ENCODE measurements at places on chromosomes 7 and 10. TPM values are rescaled to one million over a fixed set of nuclear protein-coding genes. Genes with fewer than 3 reads are reported as not detected.

- DNase-seq = no peak
These were observed 270.0 kb upstream of the PLXDC2 start for GRCh38 chr10:19546224-19546623.

DNA sequence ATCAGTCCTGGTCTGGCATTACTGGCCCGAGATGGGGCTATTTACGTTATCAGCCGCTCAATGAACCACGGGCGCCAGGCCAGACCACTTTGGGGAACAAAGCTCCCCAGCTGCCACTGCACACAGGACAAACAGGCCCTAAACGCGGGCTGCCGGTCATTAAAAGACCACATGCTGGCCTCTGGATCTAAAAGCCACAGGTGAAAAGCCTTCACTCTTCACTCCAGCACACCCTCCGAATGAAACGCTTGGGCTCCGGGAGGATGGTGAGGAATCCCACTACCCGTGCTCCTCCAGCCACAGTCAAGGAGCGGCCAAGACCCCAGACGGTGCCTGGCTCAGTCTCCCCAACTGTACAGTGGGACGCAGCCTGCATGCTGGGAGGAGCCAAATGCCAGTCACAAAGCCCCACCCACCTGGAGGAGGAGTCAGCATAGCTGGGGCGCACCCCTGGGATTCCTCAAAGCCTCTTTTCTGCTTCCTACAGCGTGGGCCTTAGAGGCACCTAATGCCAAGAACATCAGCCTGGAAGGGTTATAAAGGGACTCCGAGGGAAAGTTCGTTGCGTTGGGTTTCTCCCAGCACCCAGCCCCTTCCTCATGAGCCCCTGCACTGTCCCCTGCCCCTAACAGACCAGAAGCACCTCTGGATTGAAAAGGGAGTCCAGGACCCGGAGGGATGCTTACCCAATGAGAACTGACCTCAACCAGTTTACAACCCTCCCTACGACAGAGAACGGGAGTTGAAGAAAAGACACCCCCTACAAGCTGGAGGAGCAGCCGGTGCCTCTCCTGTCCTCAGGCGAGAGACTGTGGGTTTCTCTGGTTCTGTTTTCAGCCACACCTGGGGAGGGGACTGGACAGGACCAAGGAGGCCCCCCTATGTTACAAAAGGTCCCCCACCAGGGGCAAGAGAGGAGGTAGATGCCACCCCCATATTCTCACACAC, 4.7 kb downstream of the PDGFA start:
- no peak for DNase-seq

GRCh38 chr7:103803631-103804030, 185.8 kb downstream of the RELN start:
- DNase-seq = no peak

- DNase-seq = no peak
These were observed 88.9 kb upstream of the SEC61G start for GRCh38 chr7:54847921-54848320.

GRCh38 chr7:155583636-155584035, 37.3 kb upstream of the CNPY1 start:
- DNase-seq = no peak

DNA sequence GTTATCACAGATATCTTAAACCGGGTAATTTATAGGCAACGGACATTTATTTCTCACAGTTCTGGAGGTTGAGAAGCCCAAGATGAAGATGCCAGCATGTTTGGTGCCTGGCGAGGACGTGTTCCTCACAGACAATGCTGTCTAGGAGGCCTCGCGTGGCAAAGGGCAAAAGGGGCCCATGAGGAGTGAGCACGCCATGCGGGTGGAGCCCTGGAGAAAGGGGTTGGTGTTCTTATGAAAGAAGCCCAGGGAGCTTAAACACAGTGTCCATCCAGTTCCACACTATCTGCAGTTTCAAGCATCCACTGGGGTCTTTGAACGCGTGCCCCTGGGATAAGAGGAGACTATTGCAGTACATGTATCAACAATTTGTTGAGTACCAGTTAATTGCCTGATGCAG, 51.4 kb downstream of the CXCL12 start:
- DNase-seq = no peak

DNA sequence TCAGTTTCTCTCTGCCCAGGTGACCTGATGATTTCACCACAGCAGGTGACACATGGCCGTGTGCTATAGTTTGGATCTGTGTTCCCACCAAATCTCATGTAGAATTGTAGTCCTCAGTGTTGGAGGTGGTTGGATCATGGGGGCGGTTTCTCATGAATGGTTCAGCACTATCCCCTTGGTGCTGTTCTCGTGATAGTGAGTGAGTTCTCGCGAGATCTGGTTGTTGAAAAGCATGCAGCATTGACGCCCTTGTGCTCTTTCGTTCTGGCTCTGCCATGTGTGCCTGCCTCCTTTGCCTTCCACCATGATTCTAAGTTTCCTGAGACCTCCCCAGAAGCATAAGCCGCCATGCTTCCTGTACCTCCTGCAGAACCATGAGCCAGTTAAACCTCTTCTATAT, 85.2 kb upstream of the C1QL3 start:
- DNase-seq = no peak

DNA sequence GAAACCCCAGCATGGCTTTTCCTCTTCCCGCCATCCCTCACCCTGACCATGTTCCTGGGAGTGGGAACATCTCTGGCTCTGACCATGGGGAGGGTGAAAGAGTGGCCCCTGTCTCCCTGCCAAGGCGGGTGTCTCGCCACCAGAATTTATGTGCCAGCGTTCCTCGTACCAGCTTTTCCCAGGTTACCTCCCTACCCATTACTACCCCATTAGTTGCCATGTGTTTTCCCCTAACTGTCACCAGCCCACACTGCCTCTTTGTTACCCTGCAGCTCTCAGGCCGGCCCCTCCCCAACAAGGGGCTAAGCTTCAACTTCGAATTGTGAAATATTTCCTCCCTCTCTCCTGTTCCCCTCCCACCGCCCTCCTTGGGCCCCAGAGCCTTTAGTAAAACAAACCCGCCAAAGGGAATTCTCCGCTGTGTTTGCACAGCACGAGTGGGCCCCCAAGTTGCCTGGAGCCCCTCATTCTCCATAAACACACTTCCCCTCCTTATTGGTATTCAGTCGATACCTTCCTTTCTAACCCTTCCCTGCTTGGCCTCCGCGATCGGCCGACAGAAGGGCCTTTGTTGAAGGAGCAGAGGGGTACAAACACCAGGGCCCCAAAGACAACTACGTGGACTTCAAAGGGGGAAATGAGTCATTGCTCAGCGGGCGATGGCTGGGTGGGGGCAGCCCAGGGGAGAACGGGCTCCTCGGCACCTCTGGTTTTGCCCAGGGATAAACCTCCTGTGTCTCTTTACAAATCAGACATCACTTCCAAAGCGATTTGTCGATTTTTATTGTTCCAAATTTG, 45.5 kb downstream of the SLIT1 start:
- DNase-seq = no peak

DNA sequence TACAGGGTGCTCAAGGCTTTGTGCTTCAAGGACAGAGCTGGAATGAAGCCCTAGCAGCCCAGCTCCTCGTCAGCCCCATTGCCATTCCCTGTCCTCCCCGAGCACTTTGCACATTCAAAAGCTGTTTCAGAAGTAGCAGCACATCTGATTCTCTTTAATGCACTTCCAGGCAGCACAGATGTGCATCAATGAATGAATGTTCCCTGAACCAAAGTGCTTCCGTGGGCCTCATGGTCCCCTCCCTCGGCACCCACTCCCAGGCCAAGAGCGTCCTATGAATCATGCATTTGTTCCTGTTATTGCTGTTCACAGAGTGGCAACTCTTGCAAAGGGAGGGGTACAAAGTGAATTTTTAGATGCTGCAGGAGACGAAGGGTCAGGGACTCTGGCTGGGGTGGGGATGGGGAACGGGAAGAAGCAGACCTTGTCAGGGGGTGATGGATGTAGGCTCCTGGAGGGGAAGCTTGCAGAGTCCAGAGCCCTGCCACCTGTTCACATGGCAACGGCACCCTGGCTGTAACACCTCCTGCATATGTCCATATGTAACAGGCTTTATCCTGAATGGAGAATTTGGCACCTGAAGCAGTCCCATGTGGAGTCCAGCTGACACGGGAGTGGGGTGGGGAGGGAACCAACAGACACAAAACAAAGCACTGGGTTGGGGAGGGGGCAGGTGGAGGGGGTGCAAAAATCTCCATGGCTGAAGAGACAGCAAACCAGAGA, 62.2 kb upstream of the BAIAP2L1 start:
- DNase-seq = no peak

- no peak for DNase-seq
These were observed 646.0 kb downstream of the KCNMA1 start for GRCh38 chr10:76991621-76992020.

GRCh38 chr10:63143987-63144386, 10.9 kb downstream of the NRBF2 start:
- DNase-seq = no peak

GRCh38 chr10:14670551-14671240, 104.0 kb downstream of the FAM107B start:
- DNase-seq = no peak

GRCh38 chr7:47420122-47420780, 161.7 kb downstream of the TNS3 start:
- DNase-seq = no peak

GRCh38 chr10:30858499-30858898, 173.2 kb downstream of the ZNF438 start:
- no peak for DNase-seq

DNA sequence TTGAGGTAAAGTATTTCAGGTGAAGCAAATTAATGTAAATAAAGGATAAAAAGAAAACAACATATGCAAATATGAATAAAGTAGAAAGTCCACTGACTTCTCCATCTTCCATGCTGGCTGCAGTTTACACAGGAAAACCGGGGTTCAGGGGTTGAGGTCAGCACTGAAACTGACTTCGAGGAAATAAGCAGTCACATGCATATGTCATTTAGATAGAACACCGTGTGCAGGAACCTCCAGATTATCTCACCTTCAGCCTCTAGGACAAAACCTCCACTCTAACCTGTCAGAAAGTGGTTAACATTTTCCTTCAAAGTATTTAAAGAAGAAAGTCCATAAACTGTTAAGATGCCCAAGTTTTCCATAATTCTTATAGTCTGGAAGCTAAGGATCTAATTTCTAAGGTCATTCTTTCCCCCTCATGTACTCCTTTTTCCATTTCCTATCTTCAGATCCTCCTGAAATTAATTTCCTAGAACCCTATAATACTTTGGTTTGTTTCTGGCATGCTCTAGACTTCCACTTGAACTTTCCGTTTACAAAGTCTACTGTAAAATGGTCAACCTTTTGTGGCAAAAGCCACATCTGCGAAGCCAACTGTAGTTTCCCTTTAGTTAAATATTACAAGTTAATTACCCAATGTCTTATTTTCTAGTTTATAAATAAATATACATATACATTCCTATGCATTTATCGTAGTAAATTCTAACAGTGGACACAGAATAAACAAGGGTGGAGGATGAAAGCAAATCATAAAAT, 173.3 kb downstream of the RAPGEF5 start:
- DNase-seq = no peak

GRCh38 chr7:71300086-71300485, 168.1 kb downstream of the GALNT17 start:
- DNase-seq = no peak

Gene GPR26
- not detected for total RNA-seq

Gene CCM2
- 38.6 TPM for total RNA-seq

Gene RSPH10B2
- 0.21 TPM for total RNA-seq
